Stimulated activated CD8-positive, alpha-beta memory T cell treated with anti-CD3 and anti-CD28 coated beads, Interleukin-4, amount 100 ng/mL, for 24 hours (primary cell): ENCODE measurements at places on chromosomes 5 and 9.
A peak's percentile ranks its signal among the peaks of the same experiment; 100 is the strongest.

- no peak for DNase-seq
Measured at GRCh38 chr5:35436400-35437057, 181.1 kb upstream of the SPEF2 start.

GRCh38 chr5:138985683-138986082 is 110.5 kb upstream of the LRRTM2 start:
- no peak for DNase-seq

DNA sequence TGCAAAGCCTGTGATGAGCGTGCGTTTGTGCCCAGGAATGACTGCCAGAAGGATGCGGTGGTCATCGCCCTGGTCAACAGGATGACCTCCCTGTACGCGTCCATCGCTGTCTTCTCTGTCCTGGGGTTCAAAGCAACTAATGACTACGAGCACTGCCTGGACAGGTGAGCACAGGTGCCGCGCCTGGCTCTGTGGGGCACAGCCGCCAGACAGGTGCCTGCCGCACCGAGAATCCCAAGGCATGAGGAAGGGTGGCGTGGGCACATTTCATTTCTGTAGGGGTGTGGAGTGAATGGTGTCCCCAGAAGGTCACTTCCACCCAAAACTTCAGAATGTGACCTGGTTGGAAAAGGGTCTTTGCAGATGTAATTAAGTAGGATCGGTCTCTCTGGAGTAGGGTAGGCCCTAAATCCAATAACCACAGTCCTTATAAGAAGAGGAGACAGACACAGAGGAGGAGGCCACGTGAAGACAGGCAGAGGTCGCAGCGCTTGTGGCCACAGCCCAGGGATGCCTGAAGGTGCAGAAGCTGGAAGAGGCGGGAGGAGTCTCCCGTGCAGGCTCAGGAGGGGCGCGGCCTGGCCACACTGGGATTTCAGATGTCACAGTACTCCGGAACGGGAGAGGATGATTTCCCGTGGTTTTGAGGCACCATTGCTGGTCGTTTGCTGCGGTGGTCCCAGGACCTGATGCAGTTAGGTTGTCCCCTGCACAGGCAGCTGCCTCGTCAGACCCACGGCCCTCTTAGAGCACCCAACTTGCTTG is 15.5 kb downstream of the SLC6A18 start:
- DNase-seq, result no peak

- DNase-seq, result no peak
Measured at GRCh38 chr9:76926324-76926741, 20.4 kb upstream of the PRUNE2 start.

GRCh38 chr5:122195802-122196394 is 66.6 kb downstream of the ZNF474 start:
- DNase-seq, result no peak

- DNase-seq, result no peak
Measured at GRCh38 chr9:96158909-96159575, 142.9 kb downstream of the HSD17B3 start.

GRCh38 chr9:89038382-89039103 is 47.3 kb downstream of the S1PR3 start:
- no peak for DNase-seq

- DNase-seq, result no peak
Measured at GRCh38 chr9:68762570-68762969, 57.5 kb downstream of the PIP5K1B start.

- no peak for DNase-seq
Measured at GRCh38 chr9:123305879-123306278, 37.5 kb upstream of the STRBP start.

DNA sequence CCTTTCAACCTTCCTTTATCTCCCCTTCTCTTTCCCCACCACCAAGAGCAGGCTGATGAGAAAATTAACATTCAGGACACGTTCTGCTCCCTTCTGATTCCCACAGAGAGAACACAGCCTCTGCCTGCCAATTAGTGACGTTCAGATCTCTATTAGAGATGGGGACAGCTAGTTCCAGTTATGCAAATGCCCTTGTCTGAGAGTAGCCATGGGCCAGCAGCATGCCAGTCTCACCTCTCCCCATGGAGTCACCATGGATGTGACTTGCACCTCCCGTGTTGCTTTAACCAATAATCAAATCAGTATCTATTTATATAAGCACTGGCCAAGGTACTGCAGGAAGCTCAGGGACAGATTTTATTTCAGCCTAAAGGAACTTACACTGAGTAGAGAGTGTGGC is 61.3 kb downstream of the KCNIP1 start:
- DNase-seq, result no peak

DNA sequence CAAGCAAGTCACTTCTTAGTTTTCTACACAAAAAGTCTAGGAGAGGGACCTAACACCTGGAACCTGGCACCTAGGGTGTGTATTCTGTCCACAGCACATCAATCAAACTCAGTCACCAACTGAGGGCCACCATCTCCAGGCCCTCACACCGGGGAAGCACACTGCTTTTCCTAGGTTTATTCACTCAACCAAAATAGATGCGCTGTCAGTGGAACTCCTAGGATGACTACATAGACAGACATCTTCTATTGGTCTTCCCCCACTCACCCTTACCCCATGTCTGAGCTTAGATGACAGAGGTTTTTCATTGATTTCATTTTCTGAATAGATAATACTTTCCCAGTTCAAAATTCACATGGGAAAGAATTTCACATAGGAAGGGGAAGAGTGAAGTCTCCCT is 59.2 kb downstream of the RNF130 start:
- no peak for DNase-seq

DNA sequence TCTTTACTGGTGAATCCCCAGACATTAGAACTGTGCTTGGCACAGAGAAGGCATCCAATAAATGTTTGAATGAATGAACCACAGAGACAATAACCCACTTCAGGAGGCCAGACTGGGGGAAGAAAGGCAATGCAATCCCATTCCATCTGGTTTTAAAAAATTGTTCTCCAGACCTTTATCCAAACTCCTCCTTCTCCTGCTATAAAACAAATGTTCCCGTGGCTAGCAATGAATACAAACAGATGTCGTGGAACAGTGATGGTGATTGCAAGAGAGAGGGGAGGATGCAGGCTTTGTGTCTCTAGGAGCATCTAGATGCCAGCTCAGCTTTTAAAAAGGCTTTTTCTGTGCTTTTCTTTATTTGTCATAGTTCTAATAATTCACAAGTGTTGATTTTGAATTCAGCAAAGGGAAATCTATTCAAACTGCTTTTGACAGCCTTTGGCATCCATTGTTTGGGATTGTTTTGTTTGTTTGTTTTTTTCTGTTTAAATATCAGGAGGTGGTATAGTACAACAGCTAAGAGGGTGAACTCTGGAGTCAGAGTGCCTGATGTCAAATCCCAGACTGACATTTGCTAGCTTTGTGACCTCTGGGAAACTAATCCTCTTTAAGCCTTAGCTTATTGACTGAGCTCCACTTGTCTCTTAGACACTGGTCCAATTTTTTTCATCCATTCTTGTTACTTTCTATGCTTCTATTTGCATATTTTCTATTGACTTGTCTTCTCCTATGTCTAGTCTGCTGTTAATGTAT is 59.1 kb downstream of the TNFSF15 start:
- DNase-seq, result no peak

- peak; percentile 42 for DNase-seq
Measured at GRCh38 chr9:109010746-109011145, 2.6 kb downstream of the CTNNAL1 start.

DNA sequence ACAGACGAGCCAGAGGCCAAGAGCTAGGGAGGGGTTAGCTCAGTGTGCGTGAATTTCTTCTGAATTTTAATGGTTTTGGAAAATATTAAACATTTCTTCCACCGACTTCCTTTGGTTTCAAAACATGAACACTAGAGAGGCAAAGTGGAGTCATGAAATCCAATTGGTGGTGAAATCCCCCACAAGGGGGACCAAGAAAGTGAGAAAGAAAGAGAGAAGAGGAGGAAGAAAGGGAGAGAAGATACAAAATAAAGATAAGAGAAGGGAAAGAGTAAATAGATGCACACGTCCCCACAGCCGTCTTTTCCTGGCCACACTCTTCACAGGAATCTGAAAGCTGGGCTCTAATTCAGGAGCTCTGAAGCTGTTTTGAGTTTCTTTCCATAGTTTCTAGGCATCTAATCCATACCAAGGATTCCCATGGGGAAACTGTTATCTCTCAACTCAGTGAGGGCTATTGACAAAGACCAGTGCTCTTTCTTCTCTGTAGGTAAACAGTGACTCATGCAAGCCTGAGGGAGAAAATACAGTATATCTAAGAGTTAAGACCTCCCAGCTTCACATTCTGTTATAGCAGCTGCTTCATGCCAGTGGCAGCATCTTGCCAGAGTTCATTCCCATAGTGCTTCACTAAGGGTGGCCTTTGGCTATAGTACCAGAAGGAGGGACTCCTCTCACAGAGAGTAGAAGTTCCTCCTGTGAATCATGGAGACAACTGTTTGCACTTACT is 115.8 kb upstream of the LIFR start:
- DNase-seq, result no peak
